ENCODE measurements at places on chromosomes 12 and 14.

- no peak for DNase-seq
Measured at GRCh38 chr14:62734831-62735230, 310.4 kb downstream of the KCNH5 start.

- no peak for DNase-seq
Measured at GRCh38 chr12:98758331-98758730, 113.2 kb downstream of the APAF1 start.

- DNase-seq, result no peak
Measured at GRCh38 chr12:111532751-111533150, 66.4 kb downstream of the ATXN2 start.

GRCh38 chr12:11705010-11705409, 55.5 kb downstream of the ETV6 start:
- no peak for DNase-seq

GRCh38 chr12:109479761-109480160, 2.3 kb downstream of the UBE3B start:
- DNase-seq, result no peak

DNA sequence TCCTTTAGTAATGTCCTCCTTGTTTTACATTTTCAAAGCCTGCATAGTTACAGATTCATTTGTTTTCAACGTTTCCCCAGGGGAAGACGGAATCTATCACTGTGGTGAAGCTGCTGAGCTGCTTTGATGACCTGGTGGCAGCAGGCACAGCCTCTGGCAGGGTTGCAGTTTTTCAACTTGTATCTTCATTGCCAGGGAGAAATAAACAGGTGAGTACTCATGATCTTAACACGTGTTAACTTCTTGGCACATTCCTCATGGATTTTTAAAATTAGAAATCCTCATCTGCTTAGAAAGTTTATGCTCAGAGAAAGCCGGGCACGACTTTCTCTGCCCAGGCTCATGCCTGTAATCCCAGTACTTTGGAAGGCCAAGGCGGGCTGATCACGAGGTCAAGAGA, 44.5 kb downstream of the TECPR2 start:
- no peak for DNase-seq

DNA sequence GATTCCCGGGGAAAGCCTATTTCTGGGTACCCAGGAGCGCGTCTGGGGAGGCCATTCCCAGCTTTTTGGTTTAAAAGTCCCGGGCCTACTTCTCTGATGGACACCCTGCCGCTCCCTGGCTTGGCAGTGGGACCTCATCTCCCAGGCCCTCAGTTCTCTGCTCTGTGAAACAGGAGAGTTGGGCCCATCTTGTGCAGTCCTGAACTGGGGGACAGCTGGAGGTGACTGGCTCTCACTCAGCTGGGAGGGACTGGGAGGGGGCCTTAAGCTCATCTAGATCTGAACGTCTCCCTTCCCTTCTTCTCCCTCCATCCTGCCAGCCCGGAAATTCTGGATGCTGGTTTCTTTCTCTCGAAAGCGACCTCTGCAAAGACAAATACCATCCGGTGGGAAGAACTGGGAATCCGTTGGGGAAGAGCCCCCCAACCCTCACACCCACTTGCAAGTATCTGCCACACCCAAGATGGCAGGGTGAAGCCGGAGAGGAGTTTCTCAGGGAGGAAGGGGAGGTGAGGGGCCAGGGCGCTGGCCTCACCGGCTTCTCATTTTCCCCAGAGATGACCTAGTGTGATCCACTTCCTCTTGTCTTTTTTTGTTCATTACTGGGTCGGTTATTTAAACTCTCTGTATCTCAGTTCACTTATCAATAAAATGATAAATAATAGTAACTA, 1.4 kb downstream of the RIN3 start:
- no peak for DNase-seq

DNA sequence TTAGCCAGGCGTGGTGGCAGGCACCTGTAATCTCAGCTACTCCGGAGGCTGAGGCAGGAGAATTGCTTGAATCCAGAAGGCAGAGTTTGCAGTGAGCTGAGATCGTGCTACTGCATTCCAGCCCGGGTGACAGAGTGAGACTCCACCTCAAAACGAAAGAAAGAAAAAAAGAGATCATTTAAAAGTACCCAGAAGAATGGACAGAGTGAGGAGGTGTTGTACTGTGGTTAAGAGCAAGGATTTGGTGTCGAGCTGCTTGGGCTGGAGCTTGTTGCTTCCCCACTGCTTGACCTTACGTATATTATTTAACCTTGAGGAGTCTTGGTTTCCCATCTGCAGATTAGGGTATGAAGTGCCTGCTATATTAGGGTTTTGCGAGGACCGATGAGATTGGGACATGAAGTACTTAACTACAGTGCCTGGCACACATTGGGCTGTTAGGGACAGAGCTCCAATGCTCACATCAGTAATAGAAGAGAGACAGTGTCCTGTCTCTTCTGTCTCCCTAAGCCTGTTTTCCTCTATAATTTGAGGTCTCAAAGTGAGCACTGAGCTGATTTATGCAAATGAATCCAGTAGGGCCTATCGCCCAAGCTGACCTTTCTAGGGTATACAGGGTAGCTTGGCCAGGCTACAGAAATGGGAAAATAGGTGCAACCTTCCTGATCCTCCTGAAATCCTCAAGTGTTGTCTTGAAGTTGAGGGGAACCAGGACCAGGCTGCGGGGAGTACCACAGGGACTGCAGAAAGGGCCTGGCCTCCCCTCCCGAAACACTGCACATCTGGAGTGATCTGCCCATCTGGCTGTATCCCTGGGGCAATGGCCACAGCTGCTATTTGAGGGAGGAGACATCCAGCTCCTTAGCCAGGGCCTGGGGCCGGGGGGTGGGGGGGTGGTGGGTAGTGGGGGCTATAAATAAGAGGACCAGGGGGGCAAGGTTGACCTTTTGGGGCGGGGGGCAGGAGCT, 8.6 kb upstream of the HDAC7 start:
- DNase-seq, result no peak

GRCh38 chr12:122934722-122935121, 31.5 kb downstream of the ABCB9 start:
- no peak for DNase-seq
